ENCODE measurements at places on chromosomes 7 and 10.

GRCh38 chr7:138663725-138664710 is 37.1 kb downstream of the SVOPL start:
- DNase-seq, result peak; percentile 8

GRCh38 chr7:42426163-42426562 is 189.2 kb upstream of the GLI3 start:
- peak; percentile 87 for DNase-seq

DNA sequence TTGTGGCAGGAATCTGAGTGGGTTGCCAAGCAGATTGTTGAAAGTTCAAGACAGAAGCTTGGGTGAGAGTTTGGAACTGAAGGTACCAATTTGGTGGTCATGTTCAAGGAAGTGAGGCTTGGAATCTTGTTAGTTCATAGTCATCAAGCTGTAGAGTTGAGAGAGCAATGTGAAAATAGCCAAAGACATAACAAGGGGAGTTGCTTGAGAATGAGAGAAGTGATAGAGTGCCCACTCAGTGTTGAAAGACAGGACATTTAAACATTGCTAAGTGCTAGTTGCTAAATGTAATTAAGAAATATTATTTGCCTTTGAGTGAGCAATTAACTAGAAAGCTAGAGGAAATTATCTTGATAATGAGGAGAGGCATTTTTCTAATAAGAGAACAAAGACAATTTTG is 17.0 kb downstream of the ITGB8 start:
- no peak for DNase-seq

DNA sequence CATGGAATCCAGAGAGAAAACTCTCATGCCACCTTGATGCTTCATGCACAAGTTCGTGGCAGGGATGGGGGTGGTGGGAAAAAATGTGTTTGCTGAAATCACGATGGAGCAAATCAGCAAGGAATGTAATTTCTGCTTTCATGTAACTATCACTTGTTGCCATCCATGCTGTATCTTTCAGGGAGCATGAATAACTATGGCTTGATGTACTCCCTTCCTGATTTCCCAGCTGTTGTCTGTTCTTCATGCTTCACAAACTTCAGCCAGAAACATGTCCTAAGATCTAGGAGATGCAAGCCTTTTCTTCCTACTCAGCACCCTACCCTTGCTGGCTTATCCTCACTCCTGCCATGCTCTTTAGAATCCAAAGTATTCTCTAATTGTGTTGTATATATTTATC is 64.0 kb downstream of the LRRC4 start:
- no peak for DNase-seq

GRCh38 chr7:68166525-68166924 is 1169.9 kb downstream of the TYW1 start:
- no peak for DNase-seq

DNA sequence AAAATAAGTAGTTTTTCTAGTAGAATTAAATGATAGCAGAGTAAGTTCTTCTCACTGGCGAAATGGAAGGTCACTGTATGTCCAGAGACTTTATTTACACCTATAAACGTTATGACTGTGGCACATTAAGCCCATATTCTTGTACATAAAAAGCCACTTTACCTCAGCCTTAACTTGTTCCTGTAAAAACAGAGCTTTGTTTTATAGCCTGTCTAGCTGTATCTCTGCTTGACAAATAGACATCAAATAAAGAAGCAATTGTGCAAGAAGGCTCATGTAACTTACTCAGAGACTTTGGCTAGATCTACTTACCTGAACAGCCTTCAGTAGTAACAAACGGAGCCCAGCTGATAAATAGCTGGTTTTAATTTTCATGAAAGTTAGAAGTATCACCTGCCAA is 324.1 kb upstream of the BMPER start:
- DNase-seq, result no peak

DNA sequence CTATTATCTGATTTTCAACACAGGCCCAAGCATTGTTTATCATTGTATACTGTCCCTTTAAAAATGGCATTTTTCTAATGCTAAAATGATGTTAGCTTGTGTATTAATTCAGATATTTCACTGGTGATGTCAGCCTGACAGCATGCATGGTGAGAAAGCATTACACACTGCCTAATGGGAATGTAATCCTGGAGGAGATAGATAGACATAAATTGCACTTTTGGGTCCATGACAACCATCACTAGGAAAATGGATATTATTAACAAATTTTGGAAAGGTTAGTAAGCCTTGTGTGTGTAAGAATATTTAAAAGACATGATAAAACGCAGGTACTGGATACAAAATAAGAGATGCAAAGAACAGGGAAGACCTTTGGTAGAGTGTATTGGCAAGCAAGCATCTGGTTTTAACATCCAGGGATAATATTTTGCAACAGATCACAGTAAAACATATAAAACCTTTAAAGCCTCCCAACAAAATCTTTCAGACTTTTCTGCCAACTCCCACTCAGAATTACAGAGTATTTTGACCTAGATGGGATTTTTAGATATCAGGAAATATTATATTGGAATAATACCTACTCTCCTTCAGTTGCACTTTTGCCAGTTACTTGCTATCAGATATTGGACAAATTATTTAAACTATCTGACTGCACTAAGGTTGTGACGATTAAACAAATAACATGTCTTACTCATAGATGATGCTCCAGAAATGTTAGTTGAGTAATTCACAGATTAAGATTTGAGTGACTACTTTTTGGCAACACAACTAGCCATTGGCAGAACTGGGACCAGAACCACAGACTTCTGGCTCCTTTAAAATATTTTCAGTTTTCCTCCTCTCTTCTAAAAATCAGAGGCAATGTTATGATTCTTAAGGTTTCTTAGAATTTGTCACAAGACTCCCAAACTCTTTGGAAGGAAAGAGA is 291.6 kb upstream of the SEMA3C start:
- peak; percentile 73 for DNase-seq

- DNase-seq, result peak; percentile 16
Observed at GRCh38 chr10:1498746-1499358, 238.5 kb downstream of the ADARB2 start.

Data from cardiac fibroblast (primary cell).